ENCODE measurements at places on chromosomes 4 and X.
A peak's percentile ranks its signal among the peaks of the same experiment; 100 is the strongest.

- no peak for DNase-seq
Observed at GRCh38 chr4:11765849-11766453, 337.3 kb upstream of the HS3ST1 start.

- DNase-seq, result no peak
Observed at GRCh38 chr4:174749091-174749490, 80.0 kb downstream of the GLRA3 start.

DNA sequence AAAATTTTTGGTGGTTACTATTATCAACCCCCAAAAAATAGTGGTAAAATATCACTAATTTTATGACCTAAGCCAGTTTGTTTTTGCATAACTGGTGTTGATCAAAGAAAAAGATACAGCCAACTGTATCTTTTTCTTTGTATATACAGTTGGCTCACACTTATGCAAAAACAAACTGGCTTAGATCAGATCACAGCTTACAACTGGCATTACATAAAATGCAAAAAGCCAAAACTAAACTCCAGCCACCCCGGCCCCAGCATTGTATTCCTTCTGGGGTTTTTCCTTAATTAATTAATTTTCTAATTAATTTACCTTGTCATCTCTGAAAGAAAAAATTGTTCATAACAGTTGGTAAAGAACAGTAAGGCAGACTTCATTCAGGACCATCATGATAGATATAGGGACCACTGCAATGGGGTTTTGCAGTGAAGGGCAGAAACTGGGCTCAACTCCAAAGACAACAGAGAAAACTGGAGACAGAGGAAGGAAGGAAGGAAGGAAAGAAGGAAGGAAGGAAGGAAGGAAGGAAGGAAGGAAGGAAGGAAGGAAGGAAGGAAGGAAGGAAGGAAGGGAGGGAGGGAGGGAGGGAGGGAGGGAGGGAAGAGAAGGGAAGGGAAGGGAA lies 202.1 kb downstream of the HNRNPD start:
- no peak for DNase-seq

DNA sequence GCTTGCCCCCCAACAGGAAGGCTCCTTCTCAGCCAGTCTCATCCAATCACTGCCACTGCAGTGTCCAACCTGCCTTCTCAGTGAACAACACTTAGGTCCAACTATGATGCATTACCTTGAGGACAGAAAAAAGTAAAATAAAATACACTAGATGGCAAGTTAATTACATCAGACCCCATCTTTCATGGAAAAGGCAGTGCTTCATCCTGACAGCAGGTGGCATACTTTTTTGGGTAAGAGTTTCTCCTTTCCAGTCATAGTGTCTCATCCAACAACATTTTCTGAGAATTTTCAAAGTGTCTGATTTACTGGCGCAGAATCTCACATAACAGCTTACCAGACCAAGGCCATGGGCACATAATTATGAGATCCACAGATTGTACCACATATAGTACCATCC lies 1742.8 kb downstream of the PCDH7 start:
- DNase-seq, result no peak

- no peak for DNase-seq
Observed at GRCh38 chrX:43741843-43742573, 85.9 kb downstream of the MAOA start.

DNA sequence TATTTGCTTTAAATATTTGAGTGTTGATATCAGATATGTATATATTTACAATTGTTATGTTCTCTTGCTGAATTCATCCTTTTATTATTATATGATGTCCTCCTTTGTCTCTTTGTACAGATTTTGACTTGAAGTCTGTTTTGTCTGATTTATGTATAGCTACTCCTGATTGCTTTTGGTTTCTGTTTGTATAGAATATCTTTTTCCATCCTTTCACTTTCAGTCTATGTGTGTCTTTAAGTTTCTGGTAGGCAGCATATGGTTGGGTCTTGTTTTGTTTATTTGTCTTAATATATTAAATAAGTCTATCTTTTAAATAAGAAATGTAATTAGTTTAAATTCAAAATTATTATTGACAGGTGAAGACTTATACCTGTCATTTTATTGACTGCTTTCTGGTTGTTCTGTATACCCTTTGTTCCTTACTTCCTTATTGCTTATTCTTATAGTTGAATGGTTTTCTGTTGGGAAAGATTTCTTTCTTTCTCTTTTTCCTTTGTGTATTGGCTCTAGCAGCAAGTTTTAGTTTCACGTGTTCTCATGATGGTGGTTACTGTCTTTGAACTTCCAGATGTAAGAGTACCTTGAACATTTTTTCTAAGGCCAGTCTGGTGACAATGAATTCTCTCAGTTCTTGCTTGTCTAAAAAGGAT lies 31.1 kb downstream of the RAB28 start:
- no peak for DNase-seq

DNA sequence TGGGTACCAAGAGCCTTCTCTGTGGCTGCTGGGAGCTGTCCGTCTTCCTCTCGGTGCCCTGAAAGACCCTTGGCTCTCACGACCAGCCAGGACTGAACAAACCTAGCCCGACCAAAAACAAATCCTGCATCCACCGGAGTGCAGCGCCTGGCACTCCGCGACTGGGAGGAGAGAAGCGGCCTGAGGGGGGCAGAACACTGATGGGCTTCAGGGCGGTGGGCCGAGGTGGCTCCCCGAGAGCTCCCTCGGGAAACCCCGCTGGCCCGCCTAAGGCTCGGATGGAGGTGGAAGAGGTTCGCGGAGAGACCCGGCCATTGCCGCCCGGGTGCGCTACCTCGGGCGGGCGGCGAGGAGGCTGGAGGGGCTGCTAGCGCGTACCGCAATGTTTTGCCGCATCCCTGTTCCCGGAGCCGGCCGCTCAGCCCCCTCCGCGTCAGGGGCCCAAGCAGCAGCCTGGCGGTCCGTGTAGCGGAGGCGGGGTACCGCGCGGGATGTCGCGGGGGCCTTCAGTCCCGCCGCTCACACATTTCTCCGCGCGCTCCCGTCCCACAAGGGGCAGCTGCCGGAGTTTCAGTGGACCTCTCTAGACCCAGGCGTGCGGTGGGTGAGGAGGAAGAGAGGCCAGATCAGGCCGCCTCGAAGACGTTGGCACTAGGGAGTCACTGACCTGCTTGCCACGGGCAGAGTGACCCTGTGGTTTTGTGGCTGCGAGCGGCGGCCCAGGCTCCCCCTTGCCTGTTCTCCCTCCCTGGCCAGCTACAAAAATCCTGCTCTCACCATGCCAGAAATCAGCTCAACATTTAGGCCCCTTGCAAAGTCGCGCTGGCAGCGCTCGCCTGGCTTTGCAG lies 2.2 kb downstream of the SLITRK4 start:
- DNase-seq, result no peak

DNA sequence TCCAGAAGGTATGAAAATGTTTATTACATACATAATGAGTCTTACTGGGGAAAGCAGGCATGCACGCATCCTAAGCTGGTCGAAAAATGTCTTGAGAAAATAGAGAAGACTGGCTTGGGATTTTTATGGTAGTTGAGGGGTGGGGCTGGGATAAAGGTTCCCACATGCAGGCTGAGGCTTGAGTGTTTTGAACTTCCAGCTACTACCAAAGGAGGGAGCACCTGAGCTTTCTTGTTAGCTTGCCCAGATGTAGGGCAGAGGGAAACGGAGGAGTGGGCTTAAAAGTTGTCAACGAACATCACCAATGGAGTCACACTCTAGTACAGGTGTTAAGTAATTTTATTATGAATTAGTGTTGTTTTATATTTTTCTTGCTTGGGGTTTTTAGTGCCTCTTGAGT lies 39.6 kb upstream of the SRPX start:
- DNase-seq, result no peak

- no peak for DNase-seq
Observed at GRCh38 chr4:10416441-10416840, 40.8 kb downstream of the ZNF518B start.

- DNase-seq, result no peak
Observed at GRCh38 chrX:124274438-124275181, 57.9 kb upstream of the TEX13D start.

GRCh38 chrX:117429501-117429900 lies 687.1 kb downstream of the KLHL13 start:
- DNase-seq, result no peak

GRCh38 chrX:17740137-17741122 lies 3.1 kb downstream of the SCML1 start:
- no peak for DNase-seq

GRCh38 chrX:86369847-86370630 lies 221.8 kb downstream of the DACH2 start:
- DNase-seq, result no peak

DNA sequence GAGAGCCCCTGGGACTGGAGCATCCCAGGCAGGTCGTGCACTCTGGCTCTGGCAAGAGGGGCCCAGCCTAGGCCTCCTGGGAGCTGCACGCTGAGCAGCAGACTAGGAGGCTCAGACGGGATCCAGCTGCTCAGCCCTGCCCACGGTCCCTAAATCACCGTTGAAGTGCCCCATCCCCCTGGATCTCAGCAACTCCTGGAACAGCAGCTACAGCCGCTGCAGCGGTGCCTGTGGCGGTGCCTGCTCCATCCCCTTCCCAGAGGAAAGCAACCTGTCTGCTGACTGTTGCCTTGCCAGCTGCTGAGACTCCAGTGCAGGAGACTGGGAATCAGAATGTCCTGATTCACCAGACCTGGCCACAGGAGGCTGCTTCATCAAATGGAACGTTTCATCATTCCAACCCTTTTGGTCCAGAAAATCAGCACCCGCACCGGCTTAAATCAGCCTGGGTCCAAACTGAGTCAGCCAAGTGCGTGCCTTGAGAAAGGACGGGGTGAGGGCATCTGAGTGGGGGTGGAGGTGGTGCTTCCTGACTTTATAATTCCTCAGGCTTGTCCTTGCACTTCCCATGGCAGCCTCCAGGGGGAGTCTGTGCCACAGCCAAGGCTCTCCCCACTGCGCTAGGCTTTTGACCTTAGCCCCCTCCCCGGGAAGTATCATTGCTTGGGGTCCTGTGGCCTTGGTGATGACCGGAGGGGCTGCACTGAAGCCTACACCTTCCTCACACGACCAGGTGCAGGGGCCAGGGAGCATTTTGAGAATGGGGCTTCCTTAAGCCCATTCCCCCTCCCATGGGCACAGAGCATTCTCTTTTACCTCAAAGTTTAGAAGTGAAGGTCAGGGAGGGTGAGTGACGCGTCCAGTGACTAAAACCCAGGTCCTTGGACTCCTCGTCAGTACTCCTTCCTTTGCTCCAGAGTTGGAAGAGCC lies 6.5 kb downstream of the ZNF185 start:
- no peak for DNase-seq

DNA sequence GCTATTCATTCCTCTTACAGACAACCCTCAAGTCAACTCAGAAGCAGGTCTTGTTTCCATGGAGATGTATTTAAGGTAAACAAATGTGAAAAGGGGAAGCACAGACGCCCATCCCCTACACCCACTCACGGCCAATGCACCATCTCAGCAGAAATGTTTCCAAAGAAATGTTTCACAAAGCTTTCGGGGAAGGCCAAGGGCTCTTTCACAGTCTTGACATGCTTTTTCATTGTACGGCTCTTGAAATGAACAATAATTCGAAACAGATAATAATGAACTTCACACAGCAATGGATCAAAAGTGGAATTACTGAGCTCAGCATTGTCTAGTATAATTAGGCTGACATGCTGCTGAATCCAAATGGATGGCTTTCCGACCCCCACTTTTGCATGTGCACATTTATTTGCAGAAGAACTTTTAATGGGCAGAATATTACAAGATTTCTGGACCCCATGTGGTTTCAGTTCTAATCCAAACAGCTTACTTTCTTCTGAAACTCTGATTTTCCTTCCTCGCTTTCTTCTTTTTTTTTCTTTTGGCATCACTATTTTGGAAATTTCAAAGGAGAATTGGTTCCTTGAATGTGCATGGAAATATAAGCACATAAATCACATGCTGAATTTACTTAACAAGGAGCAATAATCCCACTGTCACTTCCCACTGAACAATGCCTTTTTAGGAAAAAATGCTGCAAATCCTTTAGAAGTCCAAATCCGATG lies 160.9 kb downstream of the SMIM20 start:
- DNase-seq, result peak; percentile 13

DNA sequence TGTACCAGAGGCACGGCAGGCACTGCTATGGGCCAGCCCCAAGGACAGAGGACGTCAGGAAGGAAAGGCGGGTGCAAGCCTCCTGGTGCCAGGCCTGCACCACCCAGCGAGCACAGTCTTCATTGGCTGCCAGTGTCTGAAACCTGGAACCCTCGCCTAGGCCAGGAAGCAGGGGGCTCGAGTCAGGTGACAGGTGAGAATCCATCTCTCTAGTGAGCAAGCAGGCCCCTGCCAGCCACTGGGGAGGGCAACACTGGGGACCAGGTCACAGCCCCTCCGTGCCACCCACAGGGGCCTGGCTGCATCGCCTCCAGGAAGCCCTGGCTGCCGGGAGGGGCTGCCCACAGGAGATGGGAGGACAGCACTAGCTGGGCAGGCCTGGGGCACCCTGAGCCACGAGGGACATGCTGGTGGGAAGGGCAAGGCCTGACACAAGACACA lies 6.9 kb upstream of the HAUS3 start:
- DNase-seq, result no peak

DNA sequence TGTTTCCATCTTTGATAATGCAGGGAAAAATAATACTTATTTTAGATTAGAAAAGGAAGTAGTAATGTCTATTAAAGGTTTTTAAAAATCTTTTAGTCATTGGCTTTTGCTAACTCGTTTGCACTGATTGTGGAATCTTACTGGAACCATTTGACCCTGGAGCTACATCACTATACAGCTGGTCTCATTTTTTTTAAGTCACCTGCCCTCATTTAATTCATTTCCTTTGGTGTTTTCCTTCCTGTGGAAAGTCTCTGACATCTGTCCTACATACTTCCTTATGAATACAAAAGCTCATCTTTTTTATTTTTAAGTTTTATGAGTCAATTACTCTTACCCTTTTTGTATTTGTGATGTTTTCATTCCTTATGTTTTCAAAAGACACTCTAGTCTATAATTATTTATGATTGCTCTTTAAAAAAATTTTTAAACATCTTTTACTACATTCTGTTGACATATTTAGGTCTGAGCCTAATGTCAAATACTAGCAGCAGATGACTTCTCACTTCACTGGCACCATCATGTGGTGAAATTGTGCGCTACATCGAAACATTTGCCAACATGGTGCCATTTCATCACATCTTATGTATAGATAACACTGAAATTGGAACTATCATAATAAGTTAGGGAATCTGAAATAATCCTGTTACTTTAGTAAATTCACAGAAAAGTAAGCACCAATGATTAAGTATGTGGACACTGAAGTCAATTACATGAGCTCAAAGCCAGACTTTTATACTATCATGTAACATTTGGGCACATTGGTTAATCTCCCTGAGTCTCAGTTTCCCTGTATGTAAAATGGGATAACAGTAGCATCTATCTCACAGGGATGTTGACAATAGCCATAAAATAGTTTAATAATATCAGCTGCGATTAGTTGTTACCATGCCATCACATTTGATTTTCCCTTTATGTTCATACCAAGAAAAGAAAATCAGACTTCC lies 9.4 kb upstream of the MMAA start:
- peak; percentile 63 for DNase-seq

GRCh38 chr4:122383341-122383740 lies 4.5 kb downstream of the ADAD1 start:
- no peak for DNase-seq

GRCh38 chr4:77072195-77072753 lies 3.5 kb downstream of the CCNI start:
- DNase-seq, result peak; percentile 32

GRCh38 chrX:12060489-12061260 lies 77.6 kb upstream of the FRMPD4 start:
- no peak for DNase-seq

All from putamen (tissue), 1 donor.